Smooth muscle cell of the umbilical artery (primary cell): ENCODE measurements at places on chromosomes 1 and 21. TPM values are rescaled to one million over a fixed set of nuclear protein-coding genes. Genes with fewer than 3 reads are reported as not detected.

Gene TNFSF4
- total RNA-seq, result 8.0 and 19.4 TPM in 2 replicates

Gene EXTL2
- total RNA-seq, result 53.7 and 62.1 TPM in 2 replicates

Gene PLA2G5
- total RNA-seq, result not detected in 2 replicates

Gene NOC2L
- 71.0 and 115 TPM in 2 replicates for total RNA-seq

Gene TRIM62
- 5.0 and 7.4 TPM in 2 replicates for total RNA-seq

Gene FOXO6
- under 0.01 TPM in 1 of 2 replicates, not detected in the other for total RNA-seq

Gene FNDC5
- 0.37 and 4.5 TPM in 2 replicates for total RNA-seq

Gene EPHA10
- not detected in 2 replicates for total RNA-seq

Gene SLC30A2
- not detected in 2 replicates for total RNA-seq

Gene RHD
- not detected in 2 replicates for total RNA-seq

Gene RNU1-3
- under 0.01 TPM in 2 replicates for total RNA-seq

Gene CD247
- total RNA-seq, result not detected in 2 replicates

Gene RSPO1
- total RNA-seq, result not detected in 2 replicates

Gene CDC14A
- 4.2 and 6.5 TPM in 2 replicates for total RNA-seq

Gene ZFYVE9
- 38.0 and 38.4 TPM in 2 replicates for total RNA-seq

Gene CFAP141
- total RNA-seq, result not detected in 2 replicates

Gene PRRX1
- total RNA-seq, result 11.0 and 52.9 TPM in 2 replicates

Gene KLF17
- 0.05 TPM in 1 of 2 replicates, not detected in the other for total RNA-seq

Gene ACKR1
- total RNA-seq, result not detected in 2 replicates

Gene S100A6
- total RNA-seq, result 237 and 536 TPM in 2 replicates

Gene TMEM81
- total RNA-seq, result 1.4 and 1.8 TPM in 2 replicates

Gene SLC9C2
- total RNA-seq, result 0.30 and 0.46 TPM in 2 replicates

Gene SYNC
- 44.5 and 61.5 TPM in 2 replicates for total RNA-seq

Gene CD84
- not detected in 2 replicates for total RNA-seq

Gene KRTAP10-2
- total RNA-seq, result not detected in 2 replicates

Gene CENPF
- 5.6 and 40.5 TPM in 2 replicates for total RNA-seq

Gene BLACAT1
- total RNA-seq, result not detected in 2 replicates

Gene CSF1
- total RNA-seq, result 85.8 and 90.6 TPM in 2 replicates

Gene PSMA5
- total RNA-seq, result 53.2 and 54.2 TPM in 2 replicates

Gene CELA3B
- not detected in 2 replicates for total RNA-seq

Gene CD164L2
- not detected in 2 replicates for total RNA-seq

Gene BARHL2
- total RNA-seq, result not detected in 2 replicates

Gene MSTO1
- 29.7 and 33.3 TPM in 2 replicates for total RNA-seq

Gene RAB25
- total RNA-seq, result not detected in 2 replicates

Gene ANGPTL3
- under 0.01 TPM in 1 of 2 replicates, not detected in the other for total RNA-seq

Gene OR6P1
- not detected in 2 replicates for total RNA-seq

Gene HAPLN2
- total RNA-seq, result 0.14 TPM in 1 of 2 replicates, not detected in the other

Gene PARS2
- 4.2 and 4.6 TPM in 2 replicates for total RNA-seq

Gene ENSA
- total RNA-seq, result 56.4 and 83.6 TPM in 2 replicates

Gene EFNA3
- 1.8 and 2.7 TPM in 2 replicates for total RNA-seq

Gene LIPI
- total RNA-seq, result not detected in 2 replicates

Gene YRDC
- total RNA-seq, result 19.9 and 20.1 TPM in 2 replicates

Gene SLFNL1
- total RNA-seq, result 0.65 and 0.89 TPM in 2 replicates

Gene IL19
- not detected in 2 replicates for total RNA-seq

Gene CD1C
- not detected in 2 replicates for total RNA-seq

Gene METTL25B
- total RNA-seq, result 9.1 and 10.4 TPM in 2 replicates

Gene DAB1
- total RNA-seq, result under 0.01 TPM in 2 replicates

Gene TSPEAR
- total RNA-seq, result not detected in 2 replicates

Gene FAM163A
- 0.05 TPM in 1 of 2 replicates, not detected in the other for total RNA-seq

Gene IL10
- total RNA-seq, result not detected in 2 replicates

Gene TMEM9
- total RNA-seq, result 75.8 and 110 TPM in 2 replicates

Gene MED8
- 73.3 and 85.8 TPM in 2 replicates for total RNA-seq

Gene SLAMF7
- not detected in 2 replicates for total RNA-seq

Gene FH
- 57.6 and 70.5 TPM in 2 replicates for total RNA-seq

Gene DNAJC28
- total RNA-seq, result 1.7 and 2.4 TPM in 2 replicates

Gene EPHA2
- total RNA-seq, result 60.0 and 152 TPM in 2 replicates
